PC-3 (cell line): ENCODE measurements at places on chromosomes 6 and 20. TPM values are rescaled to one million over a fixed set of nuclear protein-coding genes. Genes with fewer than 3 reads are reported as not detected.

Gene RSPH4A
- total RNA-seq, result 0.04 TPM in 1 of 2 replicates, not detected in the other

Gene DEFB132
- total RNA-seq, result not detected in 2 replicates

Gene MRPL14
- total RNA-seq, result 164 and 192 TPM in 2 replicates

Gene LGSN
- total RNA-seq, result not detected in 2 replicates

DNA sequence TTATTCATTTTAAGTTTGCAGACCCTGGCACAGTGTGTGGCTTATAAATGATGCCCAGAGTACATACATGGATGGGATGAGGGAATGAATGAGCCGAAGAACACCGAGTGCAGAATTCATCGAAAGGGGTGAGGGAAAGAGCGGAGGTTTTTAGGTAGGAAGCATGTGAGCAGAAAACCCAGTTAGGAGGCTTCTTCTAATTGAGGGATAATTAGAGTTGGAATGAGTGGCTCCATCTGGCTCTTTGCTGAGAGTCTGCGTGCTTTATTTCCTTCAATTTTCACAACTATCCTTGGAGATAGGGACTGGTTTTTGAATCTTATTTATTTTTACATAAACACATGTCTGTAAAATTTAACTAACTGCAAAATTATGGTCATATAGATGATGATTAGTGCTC lies 150.7 kb downstream of the DOK5 start:
- H3K4me3 ChIP-seq, result no peak overlapping the region
- no peaks in the 10 kb centered on the region for H3K4me1 ChIP-seq
- H3K36me3 ChIP-seq, result no peaks in the 10 kb centered on the region
- DNase-seq, result no peak
